ENCODE measurements at places on chromosomes 4 and X.

GRCh38 chr4:22356987-22357596, 158.8 kb downstream of the ADGRA3 start:
- no peak for DNase-seq

GRCh38 chrX:139842326-139843185, 90.3 kb downstream of the ATP11C start:
- no peak for DNase-seq

DNA sequence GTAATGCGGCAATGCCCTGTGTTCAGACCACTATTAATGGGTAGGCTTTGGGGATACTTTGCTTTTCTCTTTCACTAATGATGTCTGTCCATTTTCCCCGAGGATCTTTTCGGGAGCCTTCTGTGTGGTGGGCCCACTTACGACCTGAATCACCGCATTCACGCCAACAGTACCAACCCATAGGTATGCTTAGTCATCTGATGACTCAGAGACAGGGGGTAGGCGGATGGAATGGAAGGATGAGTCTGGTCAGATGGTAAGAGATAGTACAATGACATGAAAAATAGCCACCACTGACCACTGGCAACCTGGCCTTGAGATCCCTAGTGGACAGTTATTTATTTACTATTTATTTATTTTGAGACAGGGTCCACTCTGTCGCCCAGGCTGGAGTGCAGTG, 76.0 kb upstream of the DHRSX start:
- DNase-seq: no peak

DNA sequence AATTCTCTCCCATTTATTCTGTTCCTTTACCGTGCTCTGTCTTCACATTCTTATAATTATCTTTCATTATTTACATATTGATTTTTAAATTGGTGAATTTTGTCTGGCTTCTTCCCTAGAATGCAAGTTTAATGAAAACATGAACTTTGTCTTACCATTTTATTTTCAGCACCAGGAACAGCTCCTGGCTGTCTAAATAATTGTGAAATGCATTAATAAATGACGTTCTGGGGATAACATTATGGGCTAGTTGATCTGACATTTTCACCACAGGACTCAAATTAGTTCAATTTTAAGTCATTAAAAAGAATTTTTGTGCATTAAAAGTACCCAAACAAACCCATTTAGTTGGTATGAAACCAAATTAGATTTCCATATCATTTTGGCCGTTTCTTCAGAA, 97.5 kb downstream of the KCTD8 start:
- DNase-seq: no peak

GRCh38 chrX:130915302-130915701, 12.3 kb upstream of the ENOX2 start:
- DNase-seq: no peak

DNA sequence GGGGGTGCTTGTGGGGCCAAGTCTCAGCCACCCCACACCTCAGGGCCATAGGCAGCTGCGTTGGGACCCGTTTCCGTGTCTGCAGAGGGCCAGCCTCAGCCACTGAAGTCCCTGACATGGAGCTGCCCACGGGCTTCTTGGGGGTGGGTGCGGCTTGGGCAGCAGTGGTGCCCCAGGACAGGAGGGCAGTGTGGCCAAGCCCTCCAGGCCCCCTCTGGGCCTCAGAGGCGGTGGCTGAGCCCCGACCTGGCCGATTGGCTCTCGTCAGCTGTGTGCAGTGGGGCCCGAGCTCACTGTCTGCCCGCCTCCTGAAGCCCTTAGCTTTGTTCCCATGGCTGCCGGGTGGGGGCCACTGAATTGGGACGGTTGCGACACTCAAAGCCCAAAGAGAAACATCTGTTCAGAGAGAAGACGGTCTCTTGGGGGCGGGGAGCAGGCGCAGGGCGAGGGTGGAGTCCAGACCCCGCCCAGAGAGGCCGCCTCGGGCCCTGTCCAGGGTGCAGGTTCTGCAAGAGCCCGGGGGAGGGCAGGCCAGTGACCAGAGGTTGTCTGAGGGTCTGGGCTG, 9.1 kb downstream of the FGFR3 start:
- no peak for DNase-seq

All from DMS 273 treated with DMSO at 0.1 percent for 48 hours (cell line).